GM18507 (cell line): ENCODE measurements at places on chromosomes 16 and 17.

- no peak for DNase-seq
Measured at GRCh38 chr17:53560953-53561352, 261.8 kb upstream of the KIF2B start.

DNA sequence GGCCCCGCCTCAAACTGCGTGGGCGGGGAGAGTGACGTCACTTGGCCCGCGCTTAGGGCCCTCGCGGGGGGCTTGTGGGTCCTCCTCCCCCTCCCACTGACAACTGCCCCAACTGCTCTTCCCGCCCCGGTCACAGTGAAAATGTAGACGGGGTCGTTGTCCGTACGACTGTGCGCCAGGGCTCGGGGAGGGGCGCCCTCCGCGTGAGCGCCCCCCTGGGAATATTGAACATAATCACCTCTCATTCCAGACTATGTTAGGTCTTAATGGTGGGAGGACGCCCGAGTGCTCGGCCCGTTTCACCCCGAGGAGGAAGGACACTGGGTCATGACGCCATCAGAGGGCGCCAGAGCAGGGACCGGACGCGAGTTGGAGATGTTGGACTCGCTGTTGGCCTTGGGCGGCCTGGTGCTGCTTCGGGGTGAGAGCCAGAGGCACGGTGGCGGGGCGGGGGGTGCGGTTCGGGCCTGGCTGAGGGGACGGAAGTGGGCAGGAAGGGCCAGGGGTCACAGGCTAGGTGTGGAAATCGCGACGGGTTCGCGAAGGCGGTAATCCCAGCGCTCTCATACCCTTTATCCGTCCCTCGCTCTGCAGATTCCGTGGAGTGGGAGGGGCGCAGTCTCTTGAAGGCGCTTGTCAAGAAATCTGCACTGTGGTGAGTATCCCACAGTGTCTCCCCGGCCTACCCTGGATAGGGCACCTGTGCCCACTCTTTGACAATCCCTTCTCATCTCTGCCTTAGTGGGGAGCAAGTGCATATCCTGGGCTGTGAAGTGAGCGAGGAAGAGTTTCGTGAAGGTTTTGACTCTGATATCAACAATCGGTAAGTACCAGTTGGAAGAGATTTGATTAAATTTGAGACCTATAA, at the start of gene ELP5:
Gene ELP5, plus strand, starts transcription at position 40 of the 868 bp plus-strand sequence. Its CDS starts 336 bp downstream, at position 376.
- DNase-seq = peak; percentile 81

DNA sequence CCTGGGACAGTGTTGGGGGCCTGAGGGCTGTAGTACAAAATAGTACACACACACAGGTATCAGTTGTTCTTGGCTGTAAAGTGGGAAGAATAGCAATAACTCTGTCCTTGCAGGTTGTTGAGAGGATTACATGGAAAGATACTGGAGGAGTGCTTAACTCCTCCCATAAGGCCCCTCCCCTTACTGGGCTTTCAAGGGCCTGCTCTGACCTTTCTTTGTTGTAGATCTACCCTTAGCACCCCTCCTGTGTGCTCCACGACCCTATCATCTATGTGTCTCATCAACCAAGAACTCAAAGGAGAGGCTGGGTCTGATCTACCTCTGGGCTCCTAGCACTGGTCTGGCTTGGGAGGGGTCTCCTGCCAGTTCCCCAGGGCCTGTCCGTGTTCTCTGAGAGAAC, 8.3 kb upstream of the EDC4 start:
- DNase-seq = no peak

DNA sequence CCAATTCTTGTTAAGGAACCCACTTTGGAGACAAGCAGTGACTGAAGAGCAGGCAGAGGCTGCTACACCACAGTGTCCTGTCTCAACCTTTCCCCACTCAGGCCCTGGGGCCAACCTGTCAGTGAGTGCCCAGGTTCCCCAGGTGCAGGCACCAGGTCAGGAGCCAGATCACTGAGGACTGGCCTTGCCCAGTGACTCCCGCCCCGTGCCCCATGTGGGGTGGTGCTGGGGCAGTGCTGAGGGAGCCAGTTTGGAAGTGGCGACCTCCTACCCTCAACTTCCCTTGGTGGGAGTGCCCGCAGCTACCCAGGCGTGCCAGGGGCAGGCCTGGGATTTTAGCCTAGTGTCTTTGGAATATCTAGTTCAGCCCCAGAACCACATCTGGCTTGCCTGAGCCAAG, 29.3 kb downstream of the SREBF1 start:
- DNase-seq = no peak

DNA sequence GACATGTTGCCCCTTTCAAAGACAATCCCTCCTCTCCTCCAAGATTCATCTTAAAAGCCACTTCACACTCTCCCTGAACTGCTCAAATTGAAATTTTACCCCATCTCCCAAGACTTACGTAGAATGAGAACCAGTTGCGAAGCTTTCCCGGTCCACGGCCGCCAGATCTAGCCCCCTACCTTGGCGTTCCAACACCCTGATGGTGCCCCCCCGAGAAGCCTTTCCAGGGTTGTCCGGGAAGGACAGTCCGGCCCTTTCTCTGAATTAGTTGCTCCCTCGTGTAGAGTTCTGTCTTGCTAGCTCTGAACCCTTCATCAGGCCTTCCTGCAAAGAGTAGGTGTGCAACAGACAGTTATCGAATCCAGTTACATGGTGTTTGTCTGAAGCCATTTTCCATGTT, 60.0 kb upstream of the DNAH17 start:
- no peak for DNase-seq

DNA sequence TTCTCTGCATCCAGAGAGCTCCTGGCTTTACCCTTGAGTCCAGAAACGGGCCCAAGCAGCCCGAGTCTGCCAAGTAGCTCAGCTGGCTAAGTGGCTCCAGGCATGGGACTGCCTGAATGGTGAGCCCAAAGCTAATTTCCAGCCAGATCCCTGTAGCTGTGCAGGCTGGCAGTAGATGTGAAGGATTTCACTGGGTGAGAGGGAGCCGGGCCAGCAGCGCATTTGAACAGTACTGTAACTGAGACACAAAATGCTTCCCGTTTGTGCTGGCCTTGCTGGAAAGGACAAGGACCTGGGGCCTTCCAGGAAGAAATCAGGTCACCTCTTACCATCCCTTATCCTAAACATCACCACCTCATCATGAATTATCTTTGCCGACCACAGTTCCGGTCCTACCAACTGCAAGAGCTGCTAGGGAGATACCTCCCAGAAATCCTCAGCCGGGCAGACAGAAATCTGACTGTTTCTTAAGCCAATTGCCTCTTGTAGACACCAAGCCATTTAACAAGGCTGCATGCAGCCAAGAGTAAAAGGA, 3.7 kb downstream of the TIMP2 start:
- DNase-seq = no peak

DNA sequence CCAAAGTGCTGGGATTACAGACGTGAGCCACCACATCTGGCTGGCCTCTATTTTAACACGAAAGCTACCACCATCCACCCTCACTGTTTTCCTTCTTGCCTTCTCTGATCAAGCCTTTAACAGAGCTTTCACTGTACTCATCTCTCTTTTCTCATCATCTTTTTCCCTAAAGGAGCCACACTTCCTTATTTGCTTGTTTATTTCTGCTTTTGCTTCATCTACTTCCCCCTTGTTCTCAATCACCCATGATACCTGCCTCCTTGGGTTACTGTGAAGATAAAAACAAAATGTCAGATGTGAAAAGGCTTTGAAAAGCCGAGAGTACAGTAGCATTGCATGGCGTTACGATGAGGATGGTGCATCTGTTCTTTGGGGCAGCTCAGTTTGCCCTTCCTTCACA, 79.9 kb downstream of the ZNF18 start:
- no peak for DNase-seq

GRCh38 chr16:53369921-53370320, 64.3 kb upstream of the RBL2 start:
- no peak for DNase-seq

- DNase-seq = peak; percentile 4
Measured at GRCh38 chr17:66625311-66625767, 209.6 kb upstream of the CACNG5 start.

- no peak for DNase-seq
Measured at GRCh38 chr16:4936991-4937781, at the start of gene PPL. Gene PPL (minus strand): TSS chr16:4937148. CDS start chr16:4937045, 103 bp downstream.

- peak; percentile 45 for DNase-seq
Measured at GRCh38 chr17:81094509-81095382, 59.8 kb downstream of the BAIAP2 start.

- peak; percentile 71 for DNase-seq
Measured at GRCh38 chr16:67883872-67884261, 818 bp upstream of the NRN1L start.

GRCh38 chr16:17379121-17379571, 91.6 kb downstream of the XYLT1 start:
- no peak for DNase-seq

DNA sequence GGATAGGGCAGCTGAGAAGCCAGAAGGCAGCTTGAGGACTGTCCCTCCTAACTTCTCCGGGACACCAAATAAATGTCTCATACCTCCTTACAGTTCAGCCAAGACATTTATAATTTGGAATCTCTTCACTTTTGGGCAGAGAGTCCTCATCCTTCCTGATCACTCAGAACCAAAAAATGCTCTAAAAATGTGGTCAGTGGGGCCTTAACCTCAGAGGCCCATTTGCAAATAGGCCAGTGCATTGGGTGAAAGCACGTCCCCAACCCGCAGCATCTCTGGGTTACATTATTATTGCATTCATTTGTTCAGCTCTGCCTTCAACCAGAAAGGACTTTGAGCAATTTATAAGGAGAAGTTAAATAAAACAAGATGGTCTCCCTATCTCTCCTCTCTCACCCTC, 112.4 kb upstream of the IRX3 start:
- DNase-seq = no peak

GRCh38 chr17:81868674-81869220, 2.4 kb downstream of the ARHGDIA start:
- DNase-seq = no peak

DNA sequence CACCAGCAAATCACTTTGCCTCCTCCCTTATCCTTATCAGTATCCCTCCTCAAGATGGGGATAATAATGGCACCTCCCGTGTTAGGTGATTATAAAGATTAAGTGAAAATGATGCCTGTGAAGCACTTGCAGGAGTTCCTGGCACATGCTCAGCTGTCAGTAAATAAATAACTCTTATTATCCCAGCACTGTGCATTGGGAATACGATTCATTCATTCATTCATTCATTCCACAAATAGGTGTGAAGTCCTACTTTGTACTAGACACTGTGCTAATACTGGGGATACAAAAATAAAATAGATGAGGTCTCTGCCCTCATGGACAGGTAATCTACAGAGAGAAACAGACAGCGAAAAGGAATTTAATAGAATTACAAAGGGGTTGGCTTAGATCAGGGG, 2.0 kb downstream of the XYLT2 start:
- DNase-seq = no peak

- peak; percentile 46 for DNase-seq
Measured at GRCh38 chr17:15257258-15257788, 7.8 kb downstream of the PMP22 start.

DNA sequence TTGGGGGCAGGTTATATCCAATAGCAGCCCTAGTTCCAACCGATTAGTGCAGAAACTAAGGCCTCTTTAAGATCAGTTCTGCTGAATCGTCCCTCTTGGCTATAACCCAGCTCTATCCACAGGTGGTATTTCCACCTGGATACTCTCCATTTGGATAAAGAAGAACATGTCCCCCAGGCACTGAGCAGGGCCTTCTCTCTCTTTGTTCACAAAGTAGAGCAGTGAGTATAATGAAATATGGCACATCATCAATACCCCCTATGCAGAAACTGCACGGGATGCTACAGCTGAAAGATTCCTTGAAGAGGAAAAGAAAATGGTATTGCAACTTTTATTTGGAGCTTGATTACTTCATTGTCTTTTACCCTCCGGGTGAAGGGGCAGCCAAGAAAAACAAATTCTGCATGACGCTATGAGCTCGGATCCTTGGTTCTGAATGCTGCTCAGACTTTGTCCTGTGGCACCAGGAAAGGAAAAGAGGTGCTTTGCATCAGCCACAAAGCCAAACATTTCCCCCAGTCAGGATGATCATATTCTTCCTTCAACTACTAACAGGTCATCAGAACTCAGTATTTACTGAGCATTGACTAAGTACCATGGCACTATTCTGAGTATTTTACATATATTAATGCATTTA, 399.7 kb downstream of the NPIPA8 start:
- no peak for DNase-seq
